Dermis lymphatic vessel endothelial cell (primary cell): ENCODE measurements at places on chromosomes 13 and 19. TPM values are rescaled to one million over a fixed set of nuclear protein-coding genes. Genes with fewer than 3 reads are reported as not detected.

ZGLP1 gene
- total RNA-seq = 0.11 and 0.26 TPM in 2 replicates

FAM124A gene
- 2.8 and 5.3 TPM in 2 replicates for total RNA-seq

KLK14 gene
- not detected in 2 replicates for total RNA-seq

PSPN gene
- total RNA-seq = 0.86 and 1.2 TPM in 2 replicates

USP12 gene
- 24.8 and 27.6 TPM in 2 replicates for total RNA-seq

PRODH2 gene
- total RNA-seq = not detected in 2 replicates
